GM13976 (cell line): ENCODE measurements at places on chromosomes 1 and 21.

GRCh38 chr1:63238721-63239120 lies 83.6 kb upstream of the FOXD3 start:
- DNase-seq, result no peak

GRCh38 chr21:28821276-28822122 lies 171.2 kb downstream of the LTN1 start:
- no peak for DNase-seq

- no peak for DNase-seq
Observed at GRCh38 chr1:196361112-196361714, 247.0 kb downstream of the KCNT2 start.

GRCh38 chr1:235588916-235589515 lies 60.6 kb downstream of the GNG4 start:
- no peak for DNase-seq

- no peak for DNase-seq
Observed at GRCh38 chr1:4836574-4836973, 182.2 kb downstream of the AJAP1 start.

GRCh38 chr1:238111516-238111915 lies 220.8 kb upstream of the ZP4 start:
- DNase-seq, result no peak

DNA sequence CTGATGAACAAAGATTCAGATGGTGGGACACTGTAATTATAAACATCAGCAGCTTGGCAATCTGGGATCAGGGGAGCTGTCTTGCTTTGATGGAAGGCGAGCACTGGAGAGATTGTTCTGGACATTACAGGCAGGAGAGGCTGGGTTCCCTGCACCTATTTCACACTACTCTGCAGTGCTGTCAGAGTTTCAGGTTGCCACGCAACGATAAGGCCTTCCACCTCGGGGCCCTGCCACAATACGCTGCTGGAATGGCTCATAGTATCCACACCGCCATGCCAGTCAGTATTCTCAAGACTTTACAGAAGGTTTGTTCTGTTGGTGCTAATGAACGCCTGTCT lies 96.8 kb downstream of the GLIS1 start:
- DNase-seq, result no peak

GRCh38 chr1:38444770-38445442 lies 398.3 kb upstream of the POU3F1 start:
- DNase-seq, result no peak

- DNase-seq, result no peak
Observed at GRCh38 chr1:200917291-200917817, 22.7 kb downstream of the INAVA start.

DNA sequence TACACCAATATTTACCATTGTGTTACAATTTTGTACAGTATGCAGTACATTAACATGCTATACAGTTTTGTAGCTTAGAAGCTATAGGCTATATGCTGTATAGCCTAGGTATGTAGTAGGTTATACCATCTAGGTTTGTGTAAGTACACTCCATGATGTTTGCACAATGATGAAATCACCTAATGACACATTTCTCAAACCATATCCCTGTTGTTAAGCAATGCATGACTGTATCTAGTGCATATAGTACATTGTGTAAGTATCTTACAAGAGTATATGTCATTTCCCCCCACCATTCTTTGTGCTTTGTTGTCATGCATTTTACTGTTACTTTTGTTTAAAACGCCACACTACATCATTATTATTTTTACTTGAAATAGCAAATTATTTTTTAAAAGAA lies 65.7 kb upstream of the RNF11 start:
- DNase-seq, result no peak

DNA sequence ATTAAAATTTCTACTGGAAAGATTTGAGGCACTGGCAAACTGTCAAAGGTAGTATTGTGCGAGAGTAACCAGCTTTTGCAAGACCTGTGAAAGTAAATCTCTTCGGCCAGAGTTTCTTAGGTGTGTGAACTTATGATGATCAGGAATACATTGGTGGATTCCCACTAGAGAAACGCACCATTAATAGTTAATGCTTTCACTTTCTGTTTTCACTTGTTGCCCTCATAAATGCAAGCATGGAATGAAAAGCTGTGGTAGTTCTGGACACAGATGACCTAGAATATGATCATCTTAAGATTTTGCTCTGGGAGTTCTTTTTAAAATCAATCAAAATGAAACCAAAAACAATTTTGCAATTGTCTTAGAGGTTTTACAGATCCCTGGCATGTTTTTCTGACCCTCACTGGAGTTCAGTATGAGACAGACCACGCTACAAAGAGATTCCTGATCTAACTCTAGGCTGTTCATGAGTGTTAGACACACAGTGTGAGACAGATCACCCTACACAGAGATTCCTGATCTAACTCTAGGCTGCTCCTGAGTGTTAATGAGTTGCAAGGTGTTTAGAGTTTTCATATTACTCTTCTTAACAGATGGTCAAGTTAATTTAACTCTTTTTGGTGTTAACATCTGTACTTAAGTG lies 98.8 kb downstream of the SDCCAG8 start:
- peak; percentile 25 for DNase-seq

DNA sequence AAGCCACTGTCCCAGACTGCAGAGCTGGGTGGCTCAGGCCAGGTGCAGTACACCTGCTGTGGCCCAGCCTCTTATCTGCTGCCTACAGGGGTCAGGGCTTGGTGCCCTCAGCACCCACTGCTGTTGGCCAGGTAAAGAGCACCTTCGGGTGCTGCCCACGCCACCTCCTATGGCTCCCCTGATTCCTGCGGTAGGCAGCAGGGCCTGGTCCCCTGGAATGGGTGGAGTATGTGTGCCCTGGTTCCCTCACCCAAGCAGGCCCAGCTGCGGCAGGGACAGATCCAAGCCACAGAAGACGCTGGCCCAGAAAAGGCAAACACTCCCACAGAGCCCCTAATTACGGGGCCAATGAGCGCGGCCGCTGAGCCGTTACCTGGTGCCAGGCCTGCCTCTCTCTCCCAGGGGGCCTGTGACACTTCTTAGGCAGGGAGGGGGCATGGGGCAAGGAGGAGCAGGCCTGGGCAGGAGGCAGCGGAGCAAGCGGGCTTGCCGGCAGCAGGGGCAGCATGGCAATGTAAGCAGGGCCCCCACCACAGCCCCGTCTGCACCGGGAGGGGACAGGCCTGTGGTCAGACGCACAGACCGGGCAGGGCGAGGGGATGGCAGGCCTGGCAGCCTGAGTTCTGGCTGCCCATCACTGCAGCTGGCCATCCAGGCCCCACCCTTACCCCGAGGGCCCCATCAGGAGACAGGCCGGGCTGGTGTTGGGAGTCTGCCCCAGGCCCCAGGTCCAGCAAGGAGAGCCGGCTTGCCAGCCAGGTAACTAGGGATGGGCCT lies 19.0 kb downstream of the ESPN start:
- no peak for DNase-seq

GRCh38 chr1:96308314-96308713 lies 413.3 kb upstream of the PTBP2 start:
- no peak for DNase-seq

DNA sequence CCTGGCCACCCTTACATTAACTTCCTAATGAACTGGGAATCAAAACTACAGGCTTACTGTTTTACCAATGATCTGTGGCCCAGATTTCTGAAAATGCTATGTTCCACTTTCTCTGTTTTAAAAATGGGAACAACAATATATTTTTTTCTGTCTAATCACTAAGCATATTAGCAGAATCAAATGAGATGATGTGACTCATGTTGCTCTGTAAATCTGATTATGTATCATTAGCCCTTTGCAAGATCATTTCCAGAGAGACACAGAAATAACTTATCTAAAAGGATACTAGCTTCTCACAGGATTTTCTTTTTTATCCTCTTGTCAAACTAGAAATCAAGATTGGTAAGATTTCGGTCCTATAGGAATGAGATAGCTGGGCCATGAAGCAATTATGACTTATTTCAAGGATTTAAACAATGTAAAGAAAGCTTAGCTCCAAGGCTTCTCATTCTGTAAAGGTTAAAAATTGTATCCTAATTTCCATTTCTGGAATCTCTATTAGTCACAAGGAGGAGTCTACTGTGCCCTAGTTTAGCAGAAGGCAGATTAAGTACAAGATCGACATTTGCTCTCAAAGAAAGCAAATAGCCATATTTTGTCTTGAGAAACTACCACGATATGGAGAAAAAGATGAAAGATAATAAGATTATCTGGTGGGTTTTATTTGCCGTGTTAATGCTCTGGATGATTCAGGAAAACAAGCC lies 32.4 kb upstream of the CAMSAP2 start:
- DNase-seq, result no peak

DNA sequence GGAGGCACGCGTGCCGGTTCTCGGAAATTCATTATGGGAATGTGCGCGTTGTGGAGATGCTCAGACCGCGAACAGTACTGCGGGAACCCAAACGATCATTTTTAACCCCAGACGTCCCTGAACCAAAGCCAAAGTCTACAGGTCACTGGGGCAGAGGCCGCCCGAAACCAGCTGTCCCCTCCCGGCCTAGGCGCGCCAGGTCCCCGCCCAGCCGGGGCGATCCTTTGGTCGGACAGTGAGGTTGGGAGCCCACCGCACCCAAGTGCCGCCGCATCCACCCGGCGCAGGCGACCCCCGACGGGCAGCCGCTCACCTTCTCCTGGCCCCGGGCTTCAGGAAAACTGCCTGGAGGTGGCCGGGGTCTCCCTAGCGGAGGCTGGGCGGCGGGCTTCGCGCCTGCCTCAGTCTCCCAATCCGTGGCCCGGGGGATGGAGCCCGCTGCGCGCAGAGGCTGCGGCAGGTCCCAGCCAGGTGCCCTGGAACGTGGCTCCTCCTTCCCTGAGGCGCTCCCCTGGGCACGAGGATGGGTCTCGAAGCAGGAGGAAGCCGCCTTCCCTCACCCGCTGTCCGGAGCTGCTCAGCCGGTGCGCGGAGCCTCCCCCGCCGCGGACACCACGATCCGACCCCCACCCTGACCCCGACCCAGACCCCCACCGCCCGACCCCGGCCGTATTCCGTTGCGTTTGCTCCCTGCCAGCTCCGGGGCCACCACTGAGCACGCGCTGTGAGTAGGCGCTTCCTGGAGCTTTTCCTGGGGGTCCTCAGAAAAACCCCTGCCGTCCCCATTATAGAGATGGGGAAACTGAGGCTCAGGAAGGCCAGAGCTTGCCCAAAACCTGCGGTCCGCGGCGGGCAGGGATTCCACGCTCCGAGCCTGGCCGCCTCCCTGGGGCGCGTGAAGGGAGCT lies 8.1 kb upstream of the SLX9 start:
- peak; percentile 58 for DNase-seq

DNA sequence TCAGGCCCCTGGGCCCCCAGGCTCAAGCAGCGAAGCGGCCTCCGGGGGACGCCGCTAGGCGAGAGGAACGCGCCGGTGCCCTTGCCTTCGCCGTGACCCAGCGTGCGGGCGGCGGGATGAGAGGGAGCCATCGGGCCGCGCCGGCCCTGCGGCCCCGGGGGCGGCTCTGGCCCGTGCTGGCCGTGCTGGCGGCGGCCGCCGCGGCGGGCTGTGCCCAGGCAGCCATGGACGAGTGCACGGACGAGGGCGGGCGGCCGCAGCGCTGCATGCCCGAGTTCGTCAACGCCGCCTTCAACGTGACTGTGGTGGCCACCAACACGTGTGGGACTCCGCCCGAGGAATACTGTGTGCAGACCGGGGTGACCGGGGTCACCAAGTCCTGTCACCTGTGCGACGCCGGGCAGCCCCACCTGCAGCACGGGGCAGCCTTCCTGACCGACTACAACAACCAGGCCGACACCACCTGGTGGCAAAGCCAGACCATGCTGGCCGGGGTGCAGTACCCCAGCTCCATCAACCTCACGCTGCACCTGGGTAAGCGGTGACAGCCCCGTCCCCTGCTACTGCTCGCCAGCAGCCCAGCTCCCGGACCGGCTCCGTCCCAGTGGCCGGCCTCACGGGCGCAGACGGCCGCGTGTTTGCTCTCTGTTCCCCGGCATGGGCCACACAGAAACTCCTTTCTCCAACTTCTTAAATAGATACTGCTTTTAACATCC lies 539 bp downstream of the LAMC1 start:
- DNase-seq, result peak; percentile 79

DNA sequence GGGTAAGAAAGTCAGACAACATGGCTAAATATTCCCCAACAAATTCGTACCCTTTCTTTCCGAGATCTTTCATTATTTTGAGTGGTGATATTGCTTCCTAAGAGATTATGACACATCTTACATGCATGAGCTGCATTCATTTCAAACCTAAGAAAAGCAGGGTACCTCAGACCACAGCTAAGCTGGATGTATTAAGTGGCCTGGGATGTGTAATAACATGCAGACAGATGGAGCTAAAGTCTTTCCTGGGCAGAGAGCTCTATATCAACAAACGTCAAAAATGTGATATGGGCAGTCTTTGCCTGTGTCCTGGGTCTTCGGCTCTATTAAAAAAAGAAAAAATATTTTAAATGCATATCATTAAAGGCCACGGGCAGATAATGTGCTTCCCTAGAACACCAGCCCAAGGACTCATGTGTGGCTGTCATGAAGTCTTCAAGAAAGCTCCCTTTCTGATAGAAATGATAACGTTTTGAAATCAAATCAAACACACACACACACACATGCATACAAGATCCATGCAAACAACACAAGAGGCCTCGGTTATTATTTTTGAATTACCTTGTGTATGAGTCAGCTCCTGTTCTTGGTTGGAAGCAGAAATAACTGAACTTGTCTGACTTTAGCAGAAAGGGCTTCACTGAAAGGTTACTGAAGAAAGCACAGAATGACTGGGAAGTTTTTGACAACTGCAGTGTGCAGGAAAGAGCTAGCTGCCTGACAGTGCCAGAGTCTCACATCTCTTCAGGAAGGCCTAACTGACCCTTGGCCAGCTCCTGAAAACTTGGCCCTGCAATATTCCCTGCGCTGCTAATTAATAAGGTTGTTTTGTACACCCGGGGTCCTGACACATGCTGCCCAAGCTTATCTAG lies 231.2 kb downstream of the DSCAM start:
- no peak for DNase-seq
